ENCODE measurements at places on chromosomes 12 and 14.

- DNase-seq = no peak
Measured at GRCh38 chr14:81771651-81772275, 238.1 kb upstream of the SEL1L start.

DNA sequence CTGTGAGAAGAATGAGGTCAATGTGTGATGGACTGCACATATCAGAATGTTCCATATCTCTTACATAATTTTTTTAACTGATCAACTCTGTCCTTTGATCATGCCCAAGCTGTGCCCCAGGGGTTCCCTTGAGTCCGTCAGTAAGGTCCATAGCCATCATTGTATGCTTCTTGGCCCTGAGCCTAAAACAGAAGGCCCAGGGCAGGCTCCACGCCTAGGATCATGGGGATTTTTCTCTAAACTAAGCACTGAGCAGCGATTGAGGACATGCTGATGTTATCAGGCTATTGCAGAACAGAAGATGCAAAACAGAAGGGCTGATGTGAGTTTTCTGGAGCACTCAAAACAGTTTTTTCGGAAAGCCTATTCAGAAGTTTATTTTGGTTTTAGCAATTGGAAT, 20.9 kb downstream of the RNASE9 start:
- no peak for DNase-seq

DNA sequence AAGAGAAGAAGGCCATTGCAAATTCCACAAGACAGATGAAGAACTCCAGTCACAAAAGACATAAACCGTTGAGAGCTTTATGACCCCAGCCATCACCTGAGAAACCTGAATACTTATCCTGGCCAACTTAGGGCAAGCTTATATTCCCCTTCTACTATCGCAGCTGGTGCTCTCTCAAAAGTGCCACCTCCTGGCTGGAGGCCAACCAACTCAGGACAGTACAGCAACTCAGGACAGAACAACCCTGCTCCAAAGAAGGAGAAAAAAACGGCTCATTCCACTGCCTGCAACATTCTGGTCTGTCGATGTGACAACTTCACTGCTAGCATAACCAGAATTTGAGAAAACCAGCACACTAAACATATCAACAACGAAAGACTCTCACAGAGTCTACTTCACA, 9.7 kb upstream of the KRT6B start:
- no peak for DNase-seq

DNA sequence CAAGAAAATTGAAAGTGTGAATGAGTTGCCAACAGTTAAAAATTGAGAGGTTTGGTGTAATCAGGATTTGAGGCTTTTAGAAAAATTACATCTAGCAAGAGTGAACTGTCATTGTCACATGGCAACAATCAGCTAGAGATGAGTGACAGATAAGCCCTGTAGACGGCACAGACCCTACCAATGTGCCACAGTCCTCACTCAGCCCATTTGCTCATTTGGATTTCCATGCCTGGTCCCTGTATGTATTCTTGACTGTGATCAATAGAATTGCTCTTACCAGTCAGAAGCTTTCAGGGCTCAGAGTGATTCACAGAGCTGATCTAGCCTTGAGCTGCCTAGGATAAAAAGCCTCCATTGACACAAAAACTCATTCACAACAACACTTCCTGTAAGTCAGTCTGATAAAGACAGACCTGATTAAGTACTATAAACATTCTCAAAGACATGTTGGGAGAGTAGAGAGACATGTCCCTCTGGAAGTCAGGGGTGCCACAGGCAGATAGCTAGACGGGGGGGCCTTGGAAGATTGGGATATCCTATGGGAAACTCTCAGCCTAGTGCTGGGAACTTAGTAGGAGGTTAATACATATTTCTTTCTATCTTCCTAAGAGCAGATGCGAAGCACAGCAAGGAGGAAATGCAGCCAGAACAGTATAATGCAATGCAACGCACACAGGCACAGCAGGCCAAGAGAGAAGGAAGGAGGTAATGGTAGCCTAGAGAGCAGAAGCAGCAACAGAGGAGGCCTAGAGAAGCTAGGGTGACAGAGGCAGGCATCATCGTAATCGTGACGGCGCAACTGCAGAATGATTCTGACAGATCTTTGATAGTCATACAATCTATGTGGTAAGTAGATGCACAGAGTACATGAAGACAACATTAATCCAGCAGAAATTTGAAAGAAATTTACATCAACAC, 2.0 kb upstream of the PELI2 start:
- no peak for DNase-seq

- DNase-seq = no peak
Measured at GRCh38 chr12:96652870-96653269, 163.5 kb downstream of the CFAP54 start.

DNA sequence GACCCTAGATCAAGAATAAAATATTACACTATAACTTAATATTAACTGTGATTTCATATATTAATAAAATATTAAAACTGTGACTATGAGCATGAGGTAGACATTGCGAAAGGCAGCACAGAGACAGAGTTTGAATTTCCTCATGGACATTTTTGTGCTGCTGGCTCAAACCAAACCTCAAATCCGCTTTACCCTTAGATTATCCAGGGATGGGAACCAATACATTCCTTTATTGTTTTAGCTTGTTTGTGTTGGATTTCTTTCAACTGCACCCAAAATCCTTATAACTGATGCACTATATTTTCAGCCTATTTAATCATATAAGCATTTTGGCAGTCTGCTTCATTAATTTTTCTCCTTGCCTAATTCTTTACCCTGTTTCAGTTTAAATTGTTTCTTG, 436.7 kb downstream of the ATP23 start:
- DNase-seq = no peak

GRCh38 chr12:91287753-91288152, 105.1 kb upstream of the DCN start:
- no peak for DNase-seq

GRCh38 chr12:4005851-4006430, 132.7 kb upstream of the PARP11 start:
- no peak for DNase-seq

GRCh38 chr14:100669468-100669867, 57.2 kb upstream of the DLK1 start:
- no peak for DNase-seq

- no peak for DNase-seq
Measured at GRCh38 chr12:4564818-4565217, 2.8 kb downstream of the DYRK4 start.

- no peak for DNase-seq
Measured at GRCh38 chr12:84862186-84862585, 50.4 kb downstream of the SLC6A15 start.

DNA sequence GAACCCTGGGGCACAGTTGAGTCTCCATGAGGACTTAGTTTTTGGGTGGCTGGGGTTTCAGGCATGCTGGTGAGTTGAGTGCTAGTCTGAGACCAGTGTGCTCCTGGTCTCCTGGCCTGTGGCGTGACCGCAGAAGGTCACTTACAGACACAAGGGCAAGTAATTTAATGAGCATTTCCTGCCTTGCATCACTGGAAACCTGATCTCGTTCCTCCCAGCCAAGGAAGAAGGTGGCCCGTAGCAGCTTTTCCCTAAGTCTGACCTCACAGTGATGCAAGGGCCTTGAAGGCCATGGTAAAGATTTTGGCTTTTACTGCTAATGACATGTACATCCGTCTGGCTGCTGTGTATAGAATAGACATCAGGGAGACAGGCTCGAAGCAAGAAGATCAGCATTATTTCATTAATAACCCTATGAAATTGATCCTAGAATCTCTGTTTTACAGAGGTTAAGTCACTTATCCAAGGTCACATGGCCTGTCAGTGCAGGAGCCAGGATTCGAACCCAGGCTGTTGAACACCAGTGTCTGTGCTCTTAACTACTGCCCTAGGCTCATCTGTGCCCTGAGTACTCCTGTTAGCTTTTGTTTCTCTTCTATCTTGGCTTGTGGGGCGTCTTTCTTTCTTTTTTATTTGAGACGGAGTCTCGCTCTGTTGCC, 4.6 kb downstream of the TMEM120B start:
- no peak for DNase-seq

DNA sequence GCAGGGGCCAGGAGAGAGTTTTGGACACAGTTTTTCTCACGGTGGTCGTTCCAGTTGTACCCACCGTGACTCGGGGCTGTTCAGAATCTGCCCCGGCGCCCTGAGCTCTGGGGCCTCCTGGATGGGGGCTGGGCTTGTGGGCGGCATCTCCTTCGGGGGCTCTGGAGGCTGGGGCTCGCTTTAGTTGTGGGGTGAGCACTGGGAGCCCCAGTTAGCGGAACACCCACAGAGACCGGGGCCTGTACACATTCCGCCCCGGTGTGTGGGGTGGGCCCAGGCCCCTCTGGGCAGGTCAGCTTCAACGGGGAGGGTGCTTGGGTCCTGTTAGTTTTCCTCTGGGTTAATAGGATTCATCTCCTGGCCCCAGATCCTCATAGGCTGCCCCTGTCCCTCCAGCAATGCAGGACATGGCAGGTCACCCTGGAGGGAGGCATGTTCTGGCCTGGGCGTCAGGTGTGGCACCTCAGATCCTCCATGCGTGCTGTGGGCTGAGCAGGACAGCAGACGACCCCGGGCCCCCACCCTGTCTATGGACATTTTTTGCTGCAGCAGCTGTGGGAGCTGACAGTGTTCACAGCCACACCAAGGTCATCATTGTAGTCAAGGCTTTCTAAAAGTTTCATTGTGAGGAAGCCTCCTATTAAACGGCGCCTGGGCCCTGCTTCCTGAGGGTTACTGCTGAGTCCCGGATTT, 393.2 kb downstream of the TMEM121 start:
- DNase-seq = no peak

DNA sequence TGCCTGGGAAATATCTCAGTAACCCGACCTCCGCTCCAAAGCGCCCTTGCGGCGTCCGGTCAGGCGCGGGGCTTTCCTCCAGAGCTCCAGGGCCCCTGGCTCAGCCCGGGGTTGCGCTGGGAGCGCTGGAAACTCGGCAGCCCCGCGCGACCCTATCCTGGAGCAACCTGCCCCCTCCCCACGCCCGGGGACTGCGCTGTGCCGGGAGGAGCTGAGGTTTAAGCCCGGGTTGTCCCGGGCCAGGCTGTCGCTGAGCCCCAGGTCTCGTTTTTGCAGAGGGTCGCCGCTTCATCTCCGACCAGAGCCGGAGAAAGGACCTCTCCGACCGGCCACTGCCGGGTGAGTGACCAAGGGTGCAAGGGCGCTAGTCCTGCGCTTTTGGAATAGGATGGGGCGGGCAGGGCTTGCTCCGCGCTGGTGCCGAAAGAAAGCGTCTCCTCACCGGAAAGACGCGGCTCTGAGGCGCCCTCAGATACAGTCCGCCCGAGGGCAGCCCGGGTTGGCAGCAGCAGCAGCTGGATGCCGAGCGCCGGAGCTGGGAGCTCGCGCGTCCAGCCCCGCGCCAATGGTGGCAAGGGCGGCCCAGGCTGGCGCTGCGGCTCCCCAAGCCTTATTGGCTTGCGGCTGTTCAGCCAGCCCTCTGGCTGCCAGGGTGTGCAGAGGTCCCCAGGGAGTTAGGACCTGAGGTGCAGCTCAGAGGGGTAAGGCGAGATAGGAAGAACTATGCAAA, 1.5 kb downstream of the SPX start:
- DNase-seq = peak; percentile 41

DNA sequence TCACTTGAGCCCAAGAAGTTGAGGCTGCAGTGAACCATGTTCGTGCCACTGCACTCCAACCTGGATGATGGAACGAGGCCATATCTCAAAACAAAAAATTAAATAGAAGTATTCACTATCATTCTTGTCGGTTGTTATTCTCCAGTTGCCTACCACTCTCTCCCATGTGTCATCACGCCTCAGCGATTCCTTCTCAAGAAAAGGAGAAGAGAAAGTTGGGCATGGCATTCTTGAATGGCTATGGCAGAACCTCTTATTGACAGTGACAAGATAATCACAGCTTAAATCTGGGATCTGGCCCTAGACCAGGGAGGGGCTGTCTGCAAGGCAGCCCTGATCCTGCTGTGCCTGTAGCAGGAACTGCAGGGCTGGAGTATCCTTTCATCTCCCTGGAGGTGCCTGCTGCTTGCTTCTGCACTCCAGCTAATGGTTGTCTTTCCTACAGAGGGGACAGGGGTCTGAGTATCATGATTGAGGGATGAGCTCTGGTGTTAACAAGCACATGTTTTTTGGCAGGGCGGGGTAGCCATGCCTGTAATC, 12.8 kb upstream of the MLEC start:
- DNase-seq = no peak

DNA sequence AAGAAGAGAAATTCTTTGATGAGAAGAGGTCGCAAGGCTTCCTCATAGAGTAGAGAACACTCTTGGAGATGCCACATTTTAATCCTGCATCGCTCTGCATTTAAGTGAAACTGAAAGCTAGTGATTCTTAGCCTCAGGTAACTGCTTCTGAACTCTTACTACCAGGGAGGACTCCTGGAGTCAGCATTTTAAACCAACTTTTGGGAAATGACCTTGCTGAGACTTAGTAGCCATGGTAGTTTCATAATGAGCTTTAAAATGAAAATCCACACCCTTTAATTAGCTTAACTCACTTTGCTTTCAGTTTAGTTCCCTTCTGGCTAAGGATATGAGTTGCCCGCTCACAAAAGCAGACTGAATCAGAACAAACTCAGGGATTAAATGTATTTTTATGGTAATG, 80.3 kb downstream of the SYNE2 start:
- no peak for DNase-seq

DNA sequence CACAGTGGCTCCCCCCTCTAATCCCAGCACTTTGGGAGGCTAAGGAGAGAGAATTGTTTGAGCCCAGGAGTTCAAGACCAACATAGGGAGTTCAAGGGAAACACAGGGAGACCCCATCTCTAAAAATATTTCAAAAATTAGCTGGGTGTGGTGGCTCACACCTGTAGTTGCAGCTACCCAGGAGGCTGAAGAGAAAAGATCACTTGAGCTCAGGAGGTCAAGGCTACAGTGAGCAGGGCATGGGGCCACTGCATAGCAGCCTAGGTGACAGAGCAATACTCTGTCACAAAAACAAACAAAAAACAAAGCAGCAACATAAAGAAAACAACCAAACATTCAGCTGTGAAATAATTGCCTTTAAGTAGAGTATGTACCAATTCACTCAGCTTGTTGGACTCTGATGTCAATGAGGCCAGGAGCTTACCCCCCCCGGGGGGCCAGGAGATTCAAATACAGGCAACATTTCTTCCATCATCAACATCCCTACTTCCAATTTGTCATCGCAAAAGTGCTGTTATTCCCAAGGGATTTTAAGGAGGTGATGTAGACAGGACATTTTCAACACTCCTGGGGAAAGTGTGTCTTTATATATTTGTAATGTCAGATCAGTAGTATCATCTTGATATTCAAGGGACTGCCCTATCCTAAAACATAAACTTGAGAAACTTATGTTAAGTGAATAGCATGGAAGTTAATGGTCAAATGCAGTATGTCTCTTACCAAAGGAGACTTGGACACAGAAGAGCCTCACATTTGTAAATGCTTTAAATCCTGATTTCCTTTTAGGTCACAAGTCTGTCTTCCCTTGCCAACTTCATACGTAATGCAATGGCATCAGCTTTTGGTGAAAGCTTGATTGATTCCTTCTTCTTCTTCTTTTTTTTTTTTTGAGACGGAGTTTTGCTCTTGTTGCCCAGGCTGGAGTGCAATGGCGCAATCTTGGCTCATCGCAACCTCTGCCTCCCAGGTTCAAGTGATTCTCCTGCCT, 40.6 kb upstream of the AEBP2 start:
- DNase-seq = no peak

- DNase-seq = no peak
Measured at GRCh38 chr12:106764220-106764619, 10.3 kb upstream of the RIC8B start.

- DNase-seq = no peak
Measured at GRCh38 chr12:92496790-92497189, 206.0 kb upstream of the PLEKHG7 start.

- DNase-seq = no peak
Measured at GRCh38 chr12:25072906-25073650, 121.9 kb downstream of the DNAI7 start.

- DNase-seq = no peak
Measured at GRCh38 chr12:58489394-58489793, 430.9 kb downstream of the LRIG3 start.

All from GM12891 (cell line).